ENCODE measurements at places on chromosomes 5 and 9.
A peak's percentile ranks its signal among the peaks of the same experiment; 100 is the strongest.

- peaks cover 5% of the 10 kb centered on the region for H3K36me3 ChIP-seq
- peaks cover 24% of the 10 kb centered on the region for H3K4me1 ChIP-seq
- H3K4me3 ChIP-seq: no peak overlapping the region
- H3K27ac ChIP-seq: no peak overlapping the region
These were observed 333.4 kb downstream of the FBXL7 start for GRCh38 chr5:15833365-15833764.

GRCh38 chr5:137113161-137113560 lies 386.0 kb downstream of the SPOCK1 start:
- DNase-seq: no peak
- no peak overlapping the region for H3K4me3 ChIP-seq
- no peak overlapping the region for H3K27ac ChIP-seq
- no peaks in the 10 kb centered on the region for H3K4me1 ChIP-seq

- H3K27me3 ChIP-seq: no peaks in the 10 kb centered on the region
- H3K27ac ChIP-seq: peak overlapping the region; percentile 64
- peaks cover 19% of the 10 kb centered on the region for H3K4me1 ChIP-seq
- peak overlapping the region; percentile 94 for H3K4me3 ChIP-seq
- peak; percentile 40 for DNase-seq
- H3K36me3 ChIP-seq: peaks cover 20% of the 10 kb centered on the region
These were observed 404 bp downstream of the MRNIP start for GRCh38 chr5:179858241-179858585.

- peaks cover 2% of the 10 kb centered on the region for H3K27me3 ChIP-seq
- H3K27ac ChIP-seq: no peak overlapping the region
- H3K4me1 ChIP-seq: no peaks in the 10 kb centered on the region
- H3K36me3 ChIP-seq: no peaks in the 10 kb centered on the region
- no peak for DNase-seq
- no peak overlapping the region for H3K4me3 ChIP-seq
These were observed 66.6 kb downstream of the NPR3 start for GRCh38 chr5:32777733-32778132.

- peak overlapping the region; percentile 96 for H3K27ac ChIP-seq
- no peaks in the 10 kb centered on the region for H3K27me3 ChIP-seq
- peaks cover 46% of the 10 kb centered on the region for H3K4me1 ChIP-seq
- H3K36me3 ChIP-seq: peaks cover 5% of the 10 kb centered on the region
These were observed 3.9 kb upstream of the ADCY2 start for GRCh38 chr5:7391814-7392692.

- H3K27me3 ChIP-seq: no peaks in the 10 kb centered on the region
- DNase-seq: peak; percentile 75
- H3K4me3 ChIP-seq: no peak overlapping the region
- no peak overlapping the region for H3K27ac ChIP-seq
- H3K4me1 ChIP-seq: peaks cover 11% of the 10 kb centered on the region
- H3K36me3 ChIP-seq: peaks cover 47% of the 10 kb centered on the region
These were observed 64.3 kb downstream of the GOLM1 start for GRCh38 chr9:86034863-86035734.

DNA sequence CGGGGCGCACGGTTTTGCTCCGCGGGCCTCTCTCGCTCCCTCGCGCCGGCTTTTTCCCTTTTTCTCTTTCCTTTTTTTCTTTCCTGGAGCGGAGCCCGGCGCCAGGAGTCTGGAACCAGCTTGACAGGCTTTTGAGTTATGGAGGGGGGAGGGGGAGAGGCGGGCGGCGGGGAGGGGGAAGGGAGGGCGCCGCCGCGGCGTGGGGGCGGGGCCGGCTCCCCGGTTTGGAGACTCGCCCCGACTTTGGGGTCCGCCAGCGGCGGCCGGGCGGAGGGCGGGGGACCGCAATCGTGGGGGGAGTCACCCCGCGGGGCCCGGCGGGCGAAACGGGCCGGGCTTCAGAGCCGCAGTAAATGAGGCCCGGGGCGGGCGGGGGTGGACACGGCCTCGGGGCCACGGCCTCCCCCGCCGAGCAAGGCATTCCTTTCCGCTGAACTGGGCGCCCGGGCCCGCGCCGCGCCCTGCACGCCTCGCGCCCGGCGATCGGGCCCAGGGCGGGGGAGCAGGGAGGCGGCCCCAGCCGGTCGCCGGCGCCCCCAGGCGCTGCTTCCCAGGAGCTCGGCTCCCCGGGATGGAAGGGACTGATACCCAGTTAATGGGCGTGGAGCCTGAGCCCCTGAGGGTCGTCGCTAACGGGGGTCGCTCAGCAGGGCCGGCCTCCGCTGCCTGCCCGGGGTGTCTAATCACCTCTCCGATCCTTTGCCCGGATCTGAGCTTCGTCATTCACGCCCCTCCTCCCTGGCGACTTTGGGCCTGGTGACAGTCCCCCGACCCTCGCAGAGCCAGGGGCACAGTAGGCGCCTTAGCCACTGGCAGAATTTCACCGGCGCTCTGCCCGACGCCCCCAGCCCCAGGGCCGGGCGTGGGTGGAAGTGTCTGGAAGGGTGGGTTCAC lies 138.1 kb downstream of the C9orf50 start:
- peaks cover 85% of the 10 kb centered on the region for H3K27me3 ChIP-seq
- H3K4me1 ChIP-seq: peaks cover 37% of the 10 kb centered on the region
- no peak for DNase-seq
- H3K27ac ChIP-seq: no peak overlapping the region

DNA sequence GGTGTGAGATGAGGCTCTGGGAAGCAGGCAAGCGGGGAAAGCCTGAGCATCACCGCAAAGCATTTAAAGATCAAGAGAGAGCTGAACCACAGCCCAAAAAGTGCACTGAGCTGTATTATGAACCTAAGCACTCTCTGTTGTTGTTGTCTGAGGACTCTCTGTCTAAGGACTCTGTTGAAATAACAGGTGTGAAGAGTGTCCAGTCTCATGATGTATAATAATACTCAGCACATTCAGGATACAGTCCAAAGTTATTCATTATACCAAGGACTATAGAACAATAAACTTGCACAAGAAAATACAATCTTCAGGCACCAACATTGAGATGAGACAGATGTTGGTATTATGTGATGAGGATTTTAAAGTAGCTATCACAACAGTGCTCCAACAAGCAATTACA lies 71.8 kb upstream of the CTSV start:
- DNase-seq: no peak
- H3K4me3 ChIP-seq: no peak overlapping the region
- peak overlapping the region; percentile 82 for H3K27ac ChIP-seq
- H3K4me1 ChIP-seq: peaks cover 14% of the 10 kb centered on the region

DNA sequence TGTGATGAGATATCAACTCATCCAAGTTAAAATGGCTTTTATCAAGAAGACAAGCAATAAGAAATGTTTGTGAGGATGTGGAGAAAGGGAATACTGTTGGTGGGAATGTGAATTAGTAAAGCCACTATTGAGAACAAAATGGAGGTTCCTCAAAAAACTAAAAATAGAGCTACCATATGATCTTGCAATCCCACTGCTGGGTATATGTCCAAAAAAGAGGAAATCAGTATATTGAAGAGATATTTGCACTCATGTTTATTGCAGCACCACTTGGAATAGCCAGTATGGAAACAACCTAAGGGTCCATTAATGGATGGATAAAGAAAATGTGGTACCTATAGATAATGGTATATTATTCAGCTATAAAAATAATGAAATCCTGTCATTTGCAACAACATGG lies 25.1 kb downstream of the PPIP5K2 start:
- H3K4me3 ChIP-seq: no peak overlapping the region
- DNase-seq: no peak
- H3K27me3 ChIP-seq: no peaks in the 10 kb centered on the region
- H3K27ac ChIP-seq: no peak overlapping the region

DNA sequence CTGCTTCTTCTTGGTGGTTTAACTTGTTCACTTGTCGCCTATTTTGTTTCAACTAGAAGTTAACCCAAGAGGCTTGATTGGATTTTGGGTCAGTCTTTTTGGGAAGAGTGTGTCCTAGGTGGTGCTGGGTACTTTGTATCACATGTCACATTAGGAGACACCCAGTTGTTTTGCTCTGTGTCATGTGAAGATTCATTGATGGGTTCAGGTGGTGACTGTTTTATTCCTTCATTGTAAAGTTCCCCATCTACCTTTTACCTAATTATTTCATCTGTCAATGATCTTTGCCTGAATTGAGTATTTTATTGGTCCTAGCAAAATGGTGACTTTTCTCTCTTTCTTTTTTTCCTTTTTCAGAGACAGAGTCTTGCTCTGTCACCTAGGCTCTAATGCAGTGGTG lies 69.2 kb downstream of the RALGPS1 start:
- no peak overlapping the region for H3K4me3 ChIP-seq
- H3K27me3 ChIP-seq: no peaks in the 10 kb centered on the region
- no peaks in the 10 kb centered on the region for H3K4me1 ChIP-seq
- peaks cover 6% of the 10 kb centered on the region for H3K36me3 ChIP-seq
- DNase-seq: no peak

DNA sequence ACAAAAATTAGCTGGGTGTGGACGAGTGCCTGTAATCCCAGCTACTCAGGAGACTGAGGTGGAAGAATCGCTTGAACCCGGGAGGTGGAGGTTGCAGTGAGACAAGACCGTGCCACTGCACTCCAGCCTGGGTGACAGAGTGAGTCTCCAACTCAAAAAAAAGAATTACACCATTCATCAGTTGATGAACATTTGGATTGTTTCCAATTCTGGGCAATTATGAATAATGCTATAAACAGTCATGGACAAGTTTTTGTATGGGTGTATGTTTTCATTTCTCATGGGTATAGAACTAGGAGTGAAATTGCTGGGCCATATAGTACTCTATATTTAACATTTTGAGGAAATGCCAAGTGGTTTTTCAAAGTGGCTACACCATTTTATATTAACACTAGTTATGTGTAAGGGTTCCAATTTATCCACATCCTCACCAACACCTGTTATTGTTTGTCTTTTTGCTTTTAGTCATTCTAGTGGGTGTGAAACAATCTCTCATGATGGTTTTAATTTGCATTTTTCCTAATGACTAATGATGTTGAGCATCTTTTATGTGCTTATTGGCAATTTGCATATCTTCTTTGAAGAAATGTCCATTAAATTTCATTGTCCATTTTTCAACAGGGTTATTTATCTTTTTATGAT lies 9.0 kb upstream of the CCDC125 start:
- H3K4me1 ChIP-seq: no peaks in the 10 kb centered on the region
- H3K27ac ChIP-seq: no peak overlapping the region
- DNase-seq: no peak
- H3K27me3 ChIP-seq: no peaks in the 10 kb centered on the region
- H3K4me3 ChIP-seq: no peak overlapping the region
- no peaks in the 10 kb centered on the region for H3K36me3 ChIP-seq

DNA sequence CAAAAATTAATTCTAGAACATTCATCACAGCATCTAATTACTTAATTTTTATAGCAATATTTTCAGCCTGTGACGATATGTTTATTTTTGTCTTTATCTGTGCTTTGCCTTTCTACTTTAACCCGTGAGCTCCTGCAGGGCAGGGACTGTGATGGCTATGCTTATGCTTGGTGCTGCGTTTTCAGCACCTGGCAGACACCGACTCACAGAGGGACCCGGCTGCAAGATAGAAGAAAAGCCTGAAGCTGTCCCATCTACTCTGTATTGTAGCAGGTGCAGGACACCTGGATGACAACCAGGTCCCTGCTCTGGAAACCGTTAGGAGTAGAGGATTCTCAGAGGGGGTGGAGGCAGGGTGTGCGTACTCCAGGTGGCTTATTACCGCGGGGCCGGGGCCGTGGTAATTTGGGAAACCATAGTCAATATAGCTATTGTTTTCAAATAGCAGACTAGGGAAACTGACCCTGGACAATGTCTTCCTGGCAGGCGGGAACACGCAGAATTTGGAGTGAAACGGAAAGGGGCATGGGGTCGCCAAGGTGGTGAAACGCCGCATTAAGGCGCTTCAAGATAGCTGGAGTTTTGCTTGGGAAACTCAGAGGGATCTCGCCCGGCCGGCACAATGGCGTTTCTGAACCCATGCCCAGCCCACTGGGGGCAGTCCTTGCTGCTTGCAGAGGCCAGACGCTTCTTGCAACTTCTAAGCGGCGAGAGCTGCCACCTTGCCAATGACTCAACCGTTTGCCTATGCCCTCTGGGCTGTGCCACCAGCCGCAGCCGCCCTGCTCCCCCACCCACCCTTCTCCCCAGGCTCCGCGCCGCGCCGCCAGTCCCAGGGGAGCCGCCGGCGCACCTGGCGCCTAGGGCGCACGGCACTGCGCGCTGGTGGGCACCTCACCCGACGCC lies 140.1 kb upstream of the PALM2AKAP2 start:
- H3K27me3 ChIP-seq: peaks cover 65% of the 10 kb centered on the region
- H3K27ac ChIP-seq: no peak overlapping the region
- H3K4me3 ChIP-seq: peak overlapping the region; percentile 68
- peaks cover 7% of the 10 kb centered on the region for H3K36me3 ChIP-seq
- peak; percentile 31 for DNase-seq

GRCh38 chr5:36236801-36237200 lies 4.9 kb downstream of the NADK2 start:
- no peak for DNase-seq
- H3K27me3 ChIP-seq: no peaks in the 10 kb centered on the region
- no peaks in the 10 kb centered on the region for H3K36me3 ChIP-seq
- no peak overlapping the region for H3K27ac ChIP-seq
- no peak overlapping the region for H3K4me3 ChIP-seq
- peaks cover 18% of the 10 kb centered on the region for H3K4me1 ChIP-seq

GRCh38 chr9:77985996-77986395 lies 45.6 kb downstream of the GNAQ start:
- no peak for DNase-seq
- peaks cover 33% of the 10 kb centered on the region for H3K4me1 ChIP-seq
- no peaks in the 10 kb centered on the region for H3K36me3 ChIP-seq
- H3K27me3 ChIP-seq: no peaks in the 10 kb centered on the region

- no peak overlapping the region for H3K27ac ChIP-seq
- no peaks in the 10 kb centered on the region for H3K27me3 ChIP-seq
- H3K36me3 ChIP-seq: no peaks in the 10 kb centered on the region
- DNase-seq: peak; percentile 12
These were observed 200.4 kb downstream of the LRRC70 start for GRCh38 chr5:62779010-62779422.

DNA sequence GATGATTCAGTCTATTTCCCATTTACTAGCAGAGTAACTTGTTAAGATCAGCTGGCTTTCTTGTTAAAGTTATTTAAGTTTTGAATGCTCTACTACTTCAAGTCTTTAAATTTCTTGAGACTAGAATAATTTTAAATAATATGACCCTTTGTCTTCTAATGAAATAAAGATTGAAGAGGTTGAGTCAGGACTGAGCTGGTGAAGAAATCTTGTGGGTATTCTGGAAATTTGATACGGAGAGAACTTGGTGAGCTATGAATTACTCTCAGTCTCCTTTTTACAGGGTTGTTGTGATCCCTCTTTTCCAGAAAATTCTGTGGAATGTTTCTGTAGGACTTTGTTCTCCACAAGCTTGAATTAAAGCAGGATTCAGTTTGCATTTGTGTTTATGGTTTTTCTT lies 29.3 kb downstream of the RNF20 start:
- no peak overlapping the region for H3K4me3 ChIP-seq
- peaks cover 75% of the 10 kb centered on the region for H3K36me3 ChIP-seq
- DNase-seq: no peak
- H3K27me3 ChIP-seq: no peaks in the 10 kb centered on the region
- H3K4me1 ChIP-seq: no peaks in the 10 kb centered on the region

Data from WTC11 (cell line).